ENCODE measurements at places on chromosomes 1 and 21.

DNA sequence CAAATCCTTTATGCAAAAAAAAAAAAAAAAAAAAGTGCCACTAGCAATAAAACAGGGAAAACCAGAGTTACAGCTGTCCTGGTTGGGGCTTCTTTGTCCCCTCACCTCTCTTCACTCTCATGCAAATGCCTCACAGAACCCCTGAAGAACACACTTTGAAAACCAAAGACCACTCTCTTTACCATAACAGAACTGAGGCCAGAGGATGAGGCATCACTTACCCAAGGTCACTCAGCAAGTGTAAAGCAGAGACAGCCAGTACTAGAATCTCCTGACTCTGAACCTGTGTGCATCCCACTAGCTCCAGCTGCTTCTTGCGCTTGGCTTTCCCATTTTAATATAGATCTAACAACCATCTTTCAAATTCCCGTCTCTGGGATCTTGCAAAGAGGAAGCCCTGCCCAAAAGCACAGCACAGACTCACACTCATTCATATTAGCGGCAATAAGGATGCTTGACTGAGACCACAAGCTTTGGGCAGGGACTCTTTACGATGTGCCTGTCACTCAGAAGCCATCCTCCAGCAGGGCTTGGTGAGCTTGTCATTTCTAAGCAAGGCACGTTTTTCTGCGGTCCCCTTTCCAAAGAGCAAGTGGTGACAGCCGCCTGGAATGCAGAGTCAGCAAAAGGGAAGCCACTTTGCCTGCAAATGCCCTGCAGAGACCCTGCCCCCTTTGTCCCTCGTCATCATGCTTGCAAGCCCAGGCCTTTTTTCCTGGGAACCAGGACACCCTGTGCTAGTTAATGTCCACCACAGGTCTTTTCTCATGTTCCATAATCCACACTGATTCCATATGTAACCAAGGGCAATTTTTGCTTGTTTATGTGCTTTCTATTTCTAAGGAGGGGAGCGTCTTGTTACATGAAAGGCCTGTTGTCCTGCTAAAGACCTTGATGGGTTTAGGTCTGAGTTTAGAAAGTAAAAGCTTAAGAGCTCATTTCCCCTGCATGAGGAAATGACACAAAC lies 76.5 kb upstream of the NFIA start:
- no peak for DNase-seq

GRCh38 chr1:189021577-189021976 lies 1456.1 kb downstream of the BRINP3 start:
- no peak for DNase-seq

DNA sequence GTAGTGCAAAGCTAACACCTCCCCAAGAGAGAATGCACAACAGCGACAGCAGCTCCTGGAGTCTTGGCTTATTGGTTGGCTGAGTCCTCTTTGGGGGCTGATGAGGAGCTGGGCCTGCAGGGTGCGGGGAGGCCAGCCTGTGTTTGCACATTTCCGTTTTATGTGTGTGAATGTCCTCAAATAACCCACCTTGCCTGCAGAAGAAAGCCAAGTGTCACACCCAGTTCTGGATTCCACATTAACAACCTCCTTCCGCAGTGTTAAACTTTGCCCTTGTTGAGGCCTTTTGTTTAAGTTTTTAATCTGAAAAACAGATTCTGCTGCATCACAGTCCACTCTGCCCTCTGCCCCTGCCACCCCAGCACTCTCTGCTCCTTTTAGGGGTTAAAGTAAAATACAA lies 274.5 kb downstream of the TM2D1 start:
- no peak for DNase-seq

DNA sequence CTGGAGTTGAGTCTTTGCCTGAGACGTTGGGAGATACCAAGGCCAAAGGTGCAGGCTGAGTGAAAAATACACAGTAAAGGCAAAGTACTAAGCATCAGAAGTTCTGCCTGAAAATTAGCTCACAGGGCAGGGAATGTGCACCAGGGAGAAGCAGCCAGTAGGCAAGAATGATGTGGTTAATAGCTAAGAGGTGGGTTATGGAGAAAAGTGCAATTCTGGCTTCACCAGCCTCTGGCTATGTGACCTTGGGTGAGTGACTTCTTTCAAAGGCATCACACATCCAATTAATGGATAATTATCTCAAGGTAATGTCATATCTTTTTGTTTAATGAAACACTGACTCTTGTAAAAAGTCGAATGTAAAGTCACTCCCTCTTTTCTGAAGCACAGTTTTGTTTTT lies 230.7 kb upstream of the FGGY start:
- no peak for DNase-seq

GRCh38 chr1:70778934-70779333 lies 268.7 kb downstream of the PTGER3 start:
- no peak for DNase-seq

DNA sequence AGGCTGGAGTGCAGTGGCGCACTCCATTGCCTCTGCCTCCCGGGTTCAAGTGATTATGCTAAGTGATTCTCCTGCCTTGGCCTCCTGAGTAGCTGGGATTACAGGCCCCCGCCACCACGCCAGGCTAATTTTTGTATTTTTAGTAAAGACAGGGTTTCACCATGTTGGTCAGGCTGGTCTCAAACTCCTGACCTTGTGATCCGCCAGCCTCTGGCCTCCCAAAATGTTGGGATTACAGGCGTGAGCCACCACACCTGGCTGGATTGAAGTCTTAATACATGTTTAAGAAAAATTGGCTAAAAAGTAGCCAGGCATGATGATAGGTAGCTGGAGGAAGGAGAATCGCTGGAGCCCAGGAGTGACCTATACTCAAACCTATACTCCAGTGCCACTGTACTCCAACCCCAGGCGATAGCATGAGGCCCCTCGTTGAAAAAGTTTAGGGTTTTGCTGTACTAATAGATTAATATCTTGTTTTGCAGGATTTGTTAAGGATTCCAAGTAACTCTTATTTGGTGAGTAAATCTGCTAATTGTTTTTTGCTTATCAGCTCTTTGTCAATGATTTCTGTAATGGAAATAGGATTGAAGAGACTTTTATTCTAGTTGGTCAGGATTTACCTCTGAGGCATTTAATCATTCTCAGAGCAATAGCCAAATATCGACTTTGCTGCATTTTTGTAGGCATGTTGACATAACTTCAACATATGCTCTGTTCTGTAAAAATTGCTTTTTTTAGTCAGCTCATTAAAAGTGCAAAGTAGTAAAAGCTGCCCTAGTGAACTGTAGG lies 2.0 kb downstream of the RCC1 start:
- no peak for DNase-seq
